ENCODE measurements at places on chromosomes 13 and 19.

DNA sequence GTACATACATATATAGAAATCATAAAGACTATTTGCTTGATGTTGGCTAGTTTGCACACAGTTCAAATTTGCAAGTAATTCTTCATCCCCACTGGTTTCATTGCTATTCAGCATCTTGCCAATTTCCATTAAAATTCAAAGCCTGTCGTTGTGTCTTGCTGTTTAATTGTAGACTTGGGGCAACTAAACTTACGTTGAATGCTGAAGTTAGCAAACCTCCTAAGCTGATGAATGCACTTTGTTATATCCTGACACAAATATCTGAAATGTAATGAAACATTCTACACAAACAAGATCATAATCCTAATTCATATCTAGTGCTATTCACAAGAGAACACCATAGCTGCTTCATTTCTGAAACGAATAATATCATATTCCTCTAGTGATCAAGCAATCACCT is 381.2 kb downstream of the ITGBL1 start:
- DNase-seq: no peak

DNA sequence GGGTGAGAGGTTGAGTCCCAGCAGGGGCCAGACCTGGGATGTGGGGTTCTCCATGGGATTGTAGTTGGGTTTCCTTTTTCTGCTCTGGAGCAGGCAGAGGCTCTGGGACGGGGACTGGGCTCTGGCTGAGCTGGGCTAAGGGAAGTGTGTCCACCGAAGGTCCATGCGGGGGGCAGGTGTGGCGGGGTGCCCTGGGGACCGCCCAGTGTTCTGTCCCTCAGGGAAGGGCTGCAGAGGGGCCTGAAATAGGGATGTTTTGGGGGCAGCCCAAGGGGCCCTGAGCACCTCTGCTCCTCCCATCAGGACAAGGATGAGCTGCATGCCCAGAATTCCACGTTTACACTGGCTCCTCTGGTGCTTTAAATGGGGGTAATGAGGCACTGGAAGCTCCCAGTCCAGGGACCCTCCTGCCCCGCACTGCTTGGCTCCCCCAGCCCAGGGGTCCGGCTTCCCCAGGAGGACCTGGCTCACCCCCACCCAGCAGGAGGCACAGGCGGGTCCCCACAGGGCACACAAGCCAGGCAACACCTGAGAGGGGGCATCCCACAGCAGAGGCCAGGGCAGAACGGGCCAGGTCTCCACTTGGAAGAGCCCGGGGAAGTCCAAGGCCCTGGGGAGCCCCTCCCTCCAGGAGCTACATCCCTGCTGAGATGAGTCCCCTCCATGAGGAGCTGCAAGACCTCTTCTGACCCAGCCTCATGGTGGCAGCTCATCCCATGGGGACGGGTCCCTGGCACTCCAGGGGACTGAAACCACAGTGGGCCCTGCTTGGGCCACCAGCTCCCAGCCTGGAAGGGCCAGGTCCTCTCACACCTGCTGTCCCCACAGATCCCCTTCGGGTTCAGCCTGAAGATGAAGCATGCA is 14.7 kb upstream of the ZNF14 start:
- DNase-seq: no peak

DNA sequence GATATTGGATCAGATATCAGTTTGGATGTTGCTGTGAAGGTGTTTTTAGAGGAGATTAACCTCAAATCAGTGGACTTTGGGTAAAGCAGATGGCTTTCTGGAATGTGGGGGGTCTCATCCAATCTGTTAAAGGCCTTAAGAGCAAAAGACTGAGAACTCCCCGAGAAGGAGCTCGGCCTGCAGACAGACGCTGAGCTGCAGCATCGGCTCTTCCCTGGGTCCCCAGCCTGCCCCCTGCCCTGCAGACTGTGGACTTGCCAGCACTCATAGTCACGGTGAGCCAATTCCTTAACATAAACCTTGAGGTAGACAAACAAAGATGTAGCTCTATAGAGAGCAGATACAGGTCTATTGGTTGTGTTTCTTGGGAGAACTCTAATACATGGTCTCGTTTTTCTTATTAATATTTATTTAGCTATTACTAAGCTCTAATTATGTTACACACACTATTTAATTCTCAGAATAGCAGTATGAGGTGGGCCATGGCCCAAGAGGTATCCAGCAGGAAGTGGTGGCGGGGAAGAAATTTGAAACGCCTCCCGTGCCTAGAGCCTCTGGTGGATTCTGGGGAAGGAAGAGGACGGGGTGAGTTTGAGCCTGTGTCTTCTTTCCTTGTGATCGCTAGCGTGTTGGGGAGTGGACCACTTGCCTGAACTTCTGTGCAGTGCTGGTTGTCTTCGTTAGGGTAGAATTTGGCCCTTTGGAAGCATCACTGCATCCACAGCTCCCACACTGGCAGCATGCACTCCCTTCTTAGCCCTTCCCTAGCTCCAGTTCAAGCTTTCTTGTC is 305.3 kb downstream of the TEX29 start:
- no peak for DNase-seq

- no peak for DNase-seq
Measured at GRCh38 chr13:26867451-26868091, 107.0 kb upstream of the GPR12 start.

DNA sequence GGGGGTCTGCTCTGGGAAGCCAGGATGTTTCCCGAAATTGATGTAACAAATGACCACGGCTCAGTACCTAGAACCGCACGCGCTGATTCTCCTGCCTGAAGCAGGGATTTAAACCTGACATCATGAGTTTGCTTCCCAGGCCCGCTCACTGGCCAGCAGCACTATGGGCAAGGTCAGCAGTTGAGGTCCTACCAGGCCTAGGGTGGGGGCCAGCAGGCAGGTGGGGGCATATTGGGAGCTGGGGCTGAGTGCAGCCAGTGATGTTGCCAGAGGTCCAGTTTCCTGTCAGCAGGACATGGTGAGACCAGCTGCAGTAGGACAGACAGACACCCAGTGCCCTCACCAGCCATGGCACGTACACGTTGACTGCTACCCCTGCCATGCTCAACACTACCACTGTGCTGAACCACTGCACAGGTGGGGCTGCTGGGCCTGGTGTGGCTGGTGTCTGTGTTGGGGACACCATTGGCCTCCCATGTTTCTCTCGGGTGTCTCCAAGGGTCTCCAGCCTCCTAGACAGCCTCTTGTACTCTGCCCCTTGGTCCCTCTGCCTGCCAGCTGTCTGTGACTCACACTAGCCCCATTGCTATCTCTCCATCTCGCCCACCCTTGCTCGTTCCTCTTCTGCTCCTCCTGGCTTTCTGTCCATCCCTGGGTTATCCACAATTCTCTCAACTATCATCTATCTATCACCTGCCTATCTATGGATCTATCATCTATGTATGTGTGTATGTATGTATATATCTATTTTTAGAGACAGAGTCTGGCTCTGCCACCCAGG is 1.1 kb upstream of the C19orf85 start:
- DNase-seq: no peak

DNA sequence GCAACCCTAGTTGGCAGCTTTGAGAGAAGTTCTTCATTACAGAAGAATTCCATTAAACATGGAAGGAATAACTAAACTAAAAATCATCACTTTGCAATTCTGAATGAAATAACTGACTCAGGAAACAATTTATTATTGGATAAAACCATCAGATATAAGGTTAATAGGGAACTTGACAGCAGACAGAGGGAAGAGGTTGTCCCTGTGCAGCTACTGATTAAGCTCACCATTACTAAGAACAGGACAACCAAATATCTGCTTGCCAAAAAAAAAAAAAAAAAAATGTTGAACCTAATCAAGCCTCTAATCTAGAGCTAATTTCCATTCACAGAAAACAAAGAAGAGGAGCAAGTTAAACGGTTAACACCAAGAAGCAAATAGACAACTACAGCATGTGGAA is 12.8 kb downstream of the N4BP2L2 start:
- DNase-seq: no peak

GRCh38 chr13:113077953-113078901 is 27.4 kb upstream of the F7 start:
- DNase-seq: peak; percentile 55

DNA sequence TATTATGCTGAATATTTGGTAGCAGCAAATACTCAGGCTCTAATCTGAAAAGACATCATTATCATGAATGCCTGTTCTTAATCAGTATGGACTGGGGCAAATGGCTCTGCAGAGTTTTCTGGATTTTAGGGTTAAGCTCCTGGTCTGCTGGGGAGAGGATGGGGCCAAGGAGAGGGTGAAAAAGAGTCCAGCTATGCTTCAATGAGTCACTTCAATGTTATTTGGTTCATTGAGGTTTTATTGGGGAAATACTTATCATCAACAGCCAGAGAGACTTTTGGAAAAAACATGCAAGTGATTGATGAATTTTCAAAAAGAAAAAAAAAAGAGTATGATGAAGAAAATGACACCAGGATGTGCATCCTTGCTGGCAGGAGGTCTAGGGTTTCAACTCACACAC is 278.3 kb downstream of the UQCRFS1 start:
- no peak for DNase-seq

DNA sequence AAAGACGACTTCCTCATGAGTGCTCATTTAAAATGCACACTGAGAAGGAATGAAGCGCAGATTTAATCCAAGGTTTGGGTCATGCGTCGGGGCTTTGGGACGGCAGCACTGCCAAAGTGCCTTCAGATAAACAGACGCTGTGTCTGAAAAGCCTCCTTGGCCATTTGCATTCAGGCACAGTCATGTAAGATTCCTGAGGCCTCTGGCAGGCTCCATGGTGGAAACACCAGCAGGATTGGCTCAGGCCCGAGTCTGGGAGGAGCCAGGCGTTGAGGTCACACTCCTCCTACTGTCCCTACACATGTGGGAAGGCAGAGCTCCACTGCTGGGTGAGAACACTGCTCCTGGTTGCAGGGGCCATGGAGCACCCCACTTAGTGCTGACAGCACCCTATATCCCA is 113.3 kb upstream of the KL start:
- DNase-seq: no peak

GRCh38 chr19:30547246-30547645 is 175.1 kb downstream of the ZNF536 start:
- DNase-seq: no peak

- DNase-seq: no peak
Measured at GRCh38 chr19:10209315-10209714, 14.6 kb upstream of the DNMT1 start.

DNA sequence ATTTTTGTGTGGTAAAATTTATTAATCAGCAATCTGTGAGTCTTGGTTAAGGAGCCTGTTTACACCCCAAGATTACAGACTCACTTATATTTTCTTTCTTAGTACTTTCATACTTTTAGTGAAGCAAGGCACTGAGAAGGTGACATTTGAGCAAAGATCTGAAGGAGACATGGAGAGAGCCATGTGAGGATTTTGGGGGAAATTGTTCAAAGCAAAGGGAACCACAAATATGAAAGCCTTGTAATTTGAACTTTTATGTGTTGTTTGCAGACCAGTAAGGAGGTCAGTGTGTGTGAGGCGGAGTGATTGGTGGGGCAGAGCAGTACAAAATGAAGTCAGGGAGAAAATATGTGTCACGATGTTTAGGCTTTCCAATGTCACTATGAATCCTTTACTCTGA is 140.7 kb upstream of the KLF12 start:
- no peak for DNase-seq

DNA sequence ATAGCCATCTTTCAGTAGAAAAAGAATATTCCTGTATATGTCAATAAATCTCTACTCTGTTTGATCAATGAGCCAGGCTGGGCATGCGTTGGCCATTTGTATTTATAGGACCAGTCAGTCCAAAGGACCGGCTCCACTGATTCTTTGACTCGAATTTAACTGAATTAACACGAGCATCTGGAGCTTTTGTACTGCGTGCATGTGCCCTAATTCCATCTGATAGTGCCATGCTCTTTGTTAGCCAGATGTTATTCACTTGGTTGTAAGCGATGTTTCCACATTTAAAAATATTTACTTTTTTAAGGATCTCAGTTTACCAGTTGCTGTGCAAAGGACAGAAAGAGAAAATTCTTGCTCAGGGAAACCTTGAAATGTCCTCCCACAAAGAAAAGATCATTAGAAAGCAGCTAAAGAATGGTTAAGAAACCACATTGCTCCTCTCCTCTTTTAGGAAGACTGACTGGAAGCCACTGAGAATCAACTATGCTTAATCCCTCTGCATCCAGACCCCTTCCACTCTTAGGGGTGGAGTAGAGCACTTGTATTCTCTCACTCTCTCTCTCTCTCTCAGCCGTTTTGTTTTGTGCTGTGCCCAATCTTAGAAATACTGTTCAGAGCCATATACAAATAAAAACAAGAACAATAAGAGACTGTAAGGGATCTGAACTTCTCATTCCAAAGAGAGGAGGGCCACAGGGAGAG is 165.8 kb downstream of the DCLK1 start:
- no peak for DNase-seq

DNA sequence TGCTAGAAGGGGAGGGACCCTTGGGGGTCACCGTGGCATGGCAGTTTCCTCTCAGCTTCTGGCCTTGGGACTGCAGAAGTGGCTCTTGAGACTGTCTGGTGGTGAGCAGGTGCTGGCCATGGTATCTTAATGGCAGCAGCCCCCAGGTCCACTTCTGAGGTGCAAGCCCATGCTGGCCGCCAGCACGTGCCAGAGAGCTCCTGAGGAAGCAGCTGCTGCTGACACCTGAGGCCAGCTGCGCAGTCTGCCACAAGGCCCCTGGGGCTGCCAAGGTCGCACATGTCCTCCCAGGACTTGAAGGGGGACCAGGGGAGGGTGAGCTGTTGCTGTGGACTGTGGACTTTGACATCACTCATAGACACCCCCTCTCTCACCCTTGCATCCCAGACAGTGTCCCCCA is 48.0 kb downstream of the NFIX start:
- no peak for DNase-seq

GRCh38 chr19:31353833-31354232 is 4.6 kb upstream of the TSHZ3 start:
- no peak for DNase-seq
